NCI-H2107 (cell line): ENCODE measurements at places on chromosomes 7 and 10.

DNA sequence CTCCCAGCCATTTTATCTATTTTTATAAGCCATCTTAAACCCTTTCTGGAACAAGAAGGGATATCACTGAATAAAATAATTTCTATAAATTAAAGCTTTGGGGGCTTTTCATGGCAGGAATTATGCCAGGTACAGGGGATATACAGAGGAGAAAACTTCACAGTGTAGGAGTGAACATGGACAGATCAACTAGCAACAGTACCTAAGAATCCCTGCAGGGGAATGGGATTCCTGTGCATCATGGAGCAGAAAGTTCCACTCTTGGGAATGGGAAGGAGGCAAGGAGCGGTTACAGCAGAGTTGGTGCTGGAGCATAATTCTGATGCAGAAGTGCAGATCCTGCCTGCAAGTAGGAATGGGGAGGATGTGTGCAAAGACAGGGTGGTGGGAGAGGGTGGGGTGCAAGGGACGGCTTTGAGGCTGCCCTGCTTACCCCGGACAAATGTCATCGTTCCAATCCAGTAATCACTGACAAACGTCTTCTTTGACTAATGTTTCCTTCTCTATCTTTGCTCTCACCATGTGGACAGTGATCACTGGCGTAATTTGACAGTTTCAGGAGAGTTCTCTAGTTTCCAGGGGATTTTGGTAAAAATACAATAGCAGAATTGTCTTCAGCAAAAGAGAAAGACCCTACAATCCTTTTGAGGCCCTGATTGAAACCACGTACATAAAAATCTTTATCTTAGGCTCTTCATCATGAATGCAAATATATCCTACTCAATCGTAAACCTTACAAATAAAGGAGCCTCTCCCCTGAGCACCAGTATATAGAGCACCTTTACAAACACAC lies 196.7 kb downstream of the HECW1 start:
- no peak for DNase-seq

GRCh38 chr7:91240376-91240941 lies 23.8 kb upstream of the FZD1 start:
- DNase-seq: no peak

- no peak for DNase-seq
Observed at GRCh38 chr10:113161066-113161465, 211.0 kb downstream of the TCF7L2 start.

DNA sequence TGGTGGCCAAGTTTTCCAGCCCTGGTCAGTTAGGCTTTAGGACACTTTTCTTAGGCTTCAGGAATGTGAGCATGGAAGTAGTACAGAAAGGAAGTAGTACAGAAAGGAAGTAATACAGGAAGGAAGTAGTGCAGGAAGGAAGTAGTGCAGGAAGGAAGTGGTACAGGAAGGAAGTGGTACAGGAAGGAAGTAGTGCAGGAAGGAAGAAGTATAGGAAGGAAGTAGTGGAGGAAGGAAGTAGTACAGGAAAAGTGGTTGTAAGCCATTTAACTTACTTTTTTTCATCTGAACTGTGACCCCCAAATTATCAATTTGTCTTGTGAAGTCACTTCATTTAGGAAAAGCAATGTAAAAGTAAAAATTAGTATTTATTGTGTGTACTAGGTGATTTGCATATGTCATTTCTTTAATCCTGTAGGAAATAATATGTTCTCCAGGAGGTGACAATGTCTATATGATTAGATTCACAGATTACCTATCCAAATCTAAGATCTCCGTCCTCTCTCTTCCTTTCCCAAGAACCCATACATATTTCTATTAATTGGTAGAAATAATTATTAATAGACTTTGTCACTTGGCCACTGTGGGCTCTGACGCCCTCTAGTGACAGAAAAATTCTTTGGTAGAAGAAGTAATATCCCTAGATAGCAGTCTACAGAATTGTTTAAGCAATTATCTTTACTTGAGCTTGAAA lies 3.9 kb upstream of the FAS start:
- no peak for DNase-seq

DNA sequence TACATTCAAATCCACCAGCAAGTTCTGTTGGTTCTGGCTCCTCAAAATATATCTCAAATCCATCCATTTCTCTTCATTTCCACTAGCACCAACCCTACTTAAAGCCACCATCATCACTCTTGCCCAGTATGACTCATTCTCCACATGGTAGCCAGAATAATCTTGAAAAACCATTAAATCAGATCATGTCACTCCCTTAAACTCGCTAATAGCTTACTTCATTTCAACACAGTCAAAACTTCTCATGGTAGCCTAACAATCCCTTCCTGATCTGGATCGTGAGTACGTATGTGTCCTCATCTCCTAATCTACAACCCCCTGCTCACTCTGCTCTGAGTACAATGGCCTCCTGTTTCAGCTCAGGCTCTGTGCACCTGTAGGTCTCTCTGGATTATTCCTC lies 8.7 kb downstream of the EPC1 start:
- no peak for DNase-seq

- DNase-seq: no peak
Observed at GRCh38 chr10:47013507-47014154, 102.4 kb downstream of the PTPN20 start.

DNA sequence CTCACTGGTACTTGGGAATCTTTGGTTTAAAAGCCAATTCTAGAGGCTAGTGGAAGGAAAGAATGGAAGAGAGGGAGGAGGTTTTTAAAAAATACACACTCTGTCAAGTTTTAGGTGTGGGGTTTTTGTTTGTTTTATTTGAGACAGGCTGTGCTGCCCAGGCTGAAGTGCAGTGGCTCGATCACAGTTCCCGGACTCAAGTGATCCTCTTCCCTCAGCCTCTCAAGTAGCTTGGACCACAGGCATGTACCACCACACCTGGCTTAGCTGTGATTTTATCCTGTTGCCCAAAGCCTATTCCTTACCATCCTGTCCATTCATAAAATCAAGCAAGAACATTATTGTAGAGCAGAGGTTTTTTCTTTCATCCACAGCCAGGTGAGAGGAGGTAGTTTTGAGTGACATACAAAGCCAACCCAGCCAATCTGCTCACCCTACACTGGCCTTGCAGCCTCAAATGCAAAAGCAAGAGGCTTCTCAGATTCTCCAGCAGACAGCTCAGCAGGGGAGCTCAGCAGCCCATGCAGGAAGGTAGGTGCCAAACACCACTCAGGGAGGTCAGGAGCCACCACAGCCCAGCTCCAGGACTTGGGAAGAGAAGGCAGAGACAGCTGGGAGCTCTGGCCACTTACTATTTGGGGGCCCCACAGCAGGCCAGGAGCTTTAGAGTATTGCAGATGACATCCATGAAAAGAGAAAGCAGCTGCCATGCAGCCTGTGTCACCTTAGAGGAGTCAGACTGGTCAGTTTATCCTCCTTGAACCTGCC lies 65.8 kb downstream of the TMEM209 start:
- no peak for DNase-seq

- no peak for DNase-seq
Observed at GRCh38 chr7:102981451-102981850, 68.7 kb downstream of the LRRC17 start.

- no peak for DNase-seq
Observed at GRCh38 chr10:69459101-69459790, 8.0 kb downstream of the TSPAN15 start.

GRCh38 chr7:78130446-78131215 lies 332.1 kb downstream of the PHTF2 start:
- no peak for DNase-seq

DNA sequence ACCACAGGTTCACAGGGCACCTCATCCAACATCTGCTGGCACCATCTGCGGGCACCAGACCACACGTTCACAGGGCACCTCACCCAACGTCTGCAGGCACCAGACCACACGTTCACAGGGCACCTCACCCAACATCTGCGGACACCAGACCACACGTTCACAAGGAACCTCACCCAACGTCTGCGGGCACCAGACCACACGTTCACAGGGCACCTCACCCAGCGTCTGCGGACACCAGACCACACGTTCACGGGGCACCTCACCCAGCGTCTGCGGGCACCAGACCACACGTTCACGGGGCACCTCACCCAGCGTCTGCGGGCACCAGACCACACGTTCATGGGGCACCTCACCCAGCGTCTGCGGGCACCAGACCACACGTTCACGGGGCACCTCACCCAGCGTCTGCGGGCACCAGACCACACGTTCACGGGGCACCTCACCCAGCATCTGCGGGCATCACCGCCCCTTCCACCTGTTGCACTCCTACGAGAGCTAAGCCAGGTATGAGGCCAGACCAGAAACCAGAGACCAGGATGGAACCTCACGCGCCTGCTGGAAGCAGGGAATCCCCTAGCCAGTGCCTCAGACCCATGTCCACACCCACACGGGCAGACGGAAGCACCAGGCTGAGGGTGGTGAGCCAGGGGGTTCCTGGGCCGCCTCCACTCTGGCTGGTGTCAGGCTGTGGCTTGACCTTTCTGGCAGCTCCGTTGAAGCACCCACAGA lies 182.8 kb downstream of the MAD1L1 start:
- DNase-seq: no peak

- no peak for DNase-seq
Observed at GRCh38 chr10:91528080-91528479, 104.8 kb downstream of the PPP1R3C start.

DNA sequence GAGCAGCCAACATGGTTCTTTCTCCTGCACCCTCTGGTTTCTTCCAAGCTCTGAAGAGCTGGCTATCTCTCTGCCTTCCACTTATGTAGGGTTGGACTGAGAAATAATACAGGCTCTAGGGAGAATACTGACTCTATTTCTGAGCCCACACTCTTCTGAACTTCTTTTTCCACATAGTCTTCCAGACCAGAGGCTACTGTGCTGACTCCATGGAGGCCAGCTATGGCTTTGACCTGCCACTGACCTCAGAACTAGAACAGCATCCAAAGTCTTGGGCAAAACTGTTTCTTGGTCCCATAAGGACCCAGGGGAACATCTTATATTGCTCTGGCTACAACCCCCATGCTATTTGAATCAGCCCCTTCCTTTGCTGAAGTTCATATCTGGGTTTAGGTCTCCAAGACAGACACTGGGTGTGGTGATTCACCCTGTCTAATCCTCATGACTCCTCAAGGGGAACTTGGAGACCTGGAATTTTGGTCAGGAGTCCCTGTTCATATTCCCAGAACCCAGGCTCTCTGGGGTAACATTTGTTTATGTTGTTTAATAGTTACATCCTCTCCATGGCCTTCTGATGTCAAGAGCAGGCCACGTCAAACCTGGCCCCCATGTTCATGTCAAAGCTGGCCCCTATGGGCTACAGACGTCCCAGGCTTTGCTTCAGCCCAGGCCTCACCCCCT lies 12.1 kb upstream of the PLAU start:
- no peak for DNase-seq

DNA sequence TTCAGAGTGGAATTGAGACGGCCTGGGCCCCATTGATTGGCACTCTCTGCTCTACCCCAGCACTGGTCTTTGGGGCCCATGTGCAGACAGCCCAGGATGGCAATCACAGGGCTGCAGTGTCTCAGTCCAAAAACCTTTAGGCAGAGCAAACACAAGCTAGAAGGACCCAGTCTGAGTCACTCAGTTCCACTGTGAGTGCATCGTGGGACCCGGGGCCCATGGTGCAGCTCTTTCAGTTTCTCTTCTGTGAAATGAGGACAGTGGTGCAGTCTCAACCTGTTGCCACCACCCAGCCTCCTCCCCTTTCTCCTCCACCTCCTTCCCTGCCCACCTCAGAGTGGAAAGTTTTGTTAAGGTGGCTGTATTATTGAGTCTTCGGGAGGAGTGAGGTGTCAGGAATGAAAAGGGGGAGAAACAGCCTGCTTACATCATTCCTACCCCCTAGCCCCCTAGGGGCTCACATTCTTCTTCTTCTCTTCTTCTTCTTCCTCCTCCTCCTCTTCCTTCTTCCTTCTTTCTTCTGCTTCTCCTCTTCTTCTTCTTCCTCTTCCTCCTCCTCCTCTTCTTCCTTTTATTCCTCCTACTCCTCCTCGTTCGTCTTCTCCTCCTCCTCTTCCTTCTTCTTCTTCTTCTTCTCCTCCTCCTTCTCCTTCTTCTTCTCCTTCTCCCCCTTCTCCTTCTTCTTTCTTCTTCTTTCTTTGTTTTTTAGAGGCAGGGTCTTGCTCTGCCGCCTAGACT lies 19.5 kb upstream of the CARD11 start:
- DNase-seq: no peak

DNA sequence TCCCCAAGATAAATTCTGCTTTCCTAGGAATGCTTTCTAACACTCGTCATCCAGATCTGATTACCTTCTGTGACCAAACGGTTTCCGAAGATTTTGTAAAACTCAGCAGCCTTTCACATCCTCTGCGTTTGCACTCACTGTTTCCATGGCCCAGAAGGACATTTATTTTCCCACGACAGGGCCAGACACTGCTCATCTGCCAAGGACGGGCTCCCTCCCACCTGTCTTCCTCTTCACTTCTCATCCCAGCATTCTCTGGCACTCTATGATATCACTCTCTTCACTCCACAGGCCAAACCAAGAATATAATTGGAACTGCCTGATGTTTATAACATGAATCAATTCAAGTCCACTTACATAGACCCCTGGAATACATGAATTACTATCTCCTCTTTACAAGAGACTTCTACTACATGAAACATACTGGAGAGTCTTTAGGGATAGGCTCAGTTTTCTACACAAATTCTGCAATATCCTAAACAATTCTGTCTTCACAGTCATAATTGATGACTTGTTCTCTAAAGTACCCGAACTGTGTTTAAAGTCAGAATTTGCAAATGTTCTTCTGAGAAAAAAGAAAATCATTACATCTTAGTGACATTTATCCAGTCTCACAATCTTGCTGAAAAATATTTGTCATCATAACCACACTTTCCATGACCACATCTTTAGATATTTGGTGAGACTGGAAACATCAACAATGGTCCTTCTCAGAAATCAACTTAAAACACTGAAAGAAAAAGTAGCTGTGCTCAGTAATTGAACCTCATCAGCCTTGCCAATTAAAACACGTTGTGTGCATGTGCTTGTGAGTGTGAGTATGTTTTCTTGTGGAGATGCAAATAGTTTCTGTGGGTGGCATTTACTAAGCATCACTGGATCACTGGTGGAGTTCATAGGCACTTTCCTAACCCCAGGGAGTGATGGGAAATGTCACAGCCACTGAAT lies 79.5 kb upstream of the PRSS58 start:
- DNase-seq: no peak

DNA sequence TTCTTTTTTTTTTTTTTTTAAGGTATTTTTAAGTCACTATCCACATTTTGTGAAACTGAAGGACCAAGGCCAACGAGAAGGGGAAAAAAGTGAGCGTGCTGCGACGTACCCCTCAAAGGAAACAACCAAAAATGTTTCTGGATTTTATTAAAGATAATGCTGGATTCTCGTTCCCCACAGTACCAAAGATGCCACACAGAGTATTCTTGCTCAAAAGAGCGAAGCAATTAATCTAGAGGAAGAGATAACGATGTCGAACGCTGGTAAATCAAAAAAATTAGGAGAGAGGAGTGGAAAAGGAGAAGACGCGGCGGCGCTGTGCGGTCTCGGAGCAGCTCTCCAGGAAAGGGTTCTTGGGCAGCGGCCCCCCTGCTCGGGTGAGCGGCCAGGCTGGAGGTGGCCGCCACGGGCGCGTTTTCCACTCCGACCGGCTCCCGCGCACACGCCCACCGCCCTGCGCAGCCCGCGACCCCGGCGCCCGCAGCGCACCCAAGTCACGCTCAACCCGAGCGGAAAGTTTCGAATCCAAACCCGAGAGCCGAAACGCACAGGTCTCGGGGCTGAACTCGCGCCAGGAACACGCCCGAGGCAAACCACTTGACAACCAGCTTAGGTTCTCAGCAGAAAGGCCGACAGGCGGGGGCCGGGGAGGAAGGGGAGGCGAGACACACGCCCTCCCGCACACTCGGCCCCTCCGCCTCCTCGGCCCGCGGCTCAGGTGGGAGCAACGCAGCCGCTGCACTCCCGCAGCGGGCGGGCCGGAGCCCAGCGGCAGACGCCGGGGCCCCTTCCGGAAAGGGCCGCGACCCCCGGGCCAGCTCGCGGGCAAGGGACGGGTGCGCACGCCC lies 989 bp downstream of the SRPK2 start:
- peak; percentile 54 for DNase-seq
